ENCODE measurements at places on chromosomes 3 and 15.

GRCh38 chr3:134040066-134040465 lies 10.3 kb upstream of the SLCO2A1 start:
- no peak for DNase-seq

DNA sequence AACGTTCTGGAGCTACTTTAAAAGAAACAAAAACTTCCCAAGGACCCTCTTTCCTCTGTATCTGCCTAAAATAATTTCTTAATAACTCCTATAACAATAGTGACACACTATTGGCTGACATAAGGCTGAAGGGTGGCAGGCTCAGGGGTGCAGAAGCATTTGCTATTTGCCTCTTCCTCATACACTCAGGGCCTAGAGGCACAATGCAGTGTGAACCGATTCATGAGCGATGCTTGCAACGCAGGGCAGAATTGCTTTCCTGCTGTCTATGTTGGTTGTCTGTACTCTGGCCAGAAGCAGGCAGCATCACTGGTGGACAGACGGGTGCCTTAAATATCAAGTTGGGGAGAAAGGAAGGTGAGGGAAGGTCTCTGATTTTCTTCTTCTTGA lies 157.4 kb downstream of the AGBL1 start:
- no peak for DNase-seq

DNA sequence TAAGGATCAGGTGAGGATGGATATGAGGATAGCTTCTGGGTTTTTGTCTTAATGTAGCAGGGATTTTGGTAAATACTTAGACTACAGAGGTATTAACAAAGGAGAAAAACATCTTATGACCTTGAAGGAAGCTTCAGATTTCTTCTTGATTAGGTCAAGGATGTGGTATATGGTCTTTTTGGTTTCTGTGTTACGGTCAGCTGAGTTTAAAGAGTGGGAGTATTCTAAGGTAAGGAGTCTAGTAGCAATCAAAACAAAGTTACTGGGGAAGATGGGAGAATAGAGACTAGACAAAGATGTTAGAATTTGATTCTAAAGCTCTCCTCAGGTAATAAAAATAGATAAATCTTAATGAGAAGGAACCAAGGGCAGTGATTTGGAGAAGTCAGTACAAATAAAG lies 6.2 kb downstream of the HMG20A start:
- no peak for DNase-seq

- DNase-seq = no peak
Measured at GRCh38 chr15:42070279-42070975, 23.9 kb downstream of the PLA2G4D start.

- no peak for DNase-seq
Measured at GRCh38 chr3:152865668-152866245, 30.8 kb downstream of the P2RY1 start.

GRCh38 chr3:152267831-152268554 lies 736 bp upstream of the MBNL1 start:
- DNase-seq = no peak

DNA sequence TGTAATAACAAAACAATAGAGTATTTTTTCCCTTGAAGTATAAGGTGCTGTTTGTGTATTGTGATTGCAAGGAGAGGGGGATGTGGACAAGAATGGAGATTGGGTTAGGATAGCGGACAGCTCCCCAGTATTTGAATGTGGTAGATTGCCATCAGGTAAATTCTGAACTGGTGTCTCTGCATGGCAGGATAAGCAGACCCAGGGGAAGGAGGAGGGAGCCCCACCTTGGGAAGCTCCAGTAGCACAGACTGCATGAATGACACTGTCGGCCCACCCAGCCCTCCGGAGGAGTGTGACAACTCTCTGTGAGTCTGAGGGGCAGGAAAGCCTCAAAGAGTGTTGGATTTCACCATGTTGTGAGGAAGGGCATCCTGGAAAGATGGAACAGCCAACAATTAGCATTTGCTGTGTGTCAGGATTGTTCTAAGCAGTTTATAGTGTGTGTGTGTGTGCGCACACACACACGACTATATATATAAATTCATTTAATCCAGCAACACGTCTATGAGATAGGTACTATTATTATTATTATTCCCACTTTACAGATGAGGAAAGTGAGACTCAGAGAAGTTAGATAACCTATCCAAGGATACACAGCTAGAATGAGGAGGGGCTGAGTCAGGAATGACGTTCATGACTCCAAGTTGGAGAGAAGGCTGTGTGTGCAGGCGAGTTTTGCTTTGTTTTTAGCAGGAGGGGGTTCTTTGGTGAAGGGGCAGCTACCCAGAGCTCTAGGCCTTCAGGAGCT lies 63.4 kb upstream of the LCTL start:
- DNase-seq = no peak

GRCh38 chr15:69530991-69531664 lies 78.5 kb downstream of the RPLP1 start:
- no peak for DNase-seq

GRCh38 chr3:66140743-66141372 lies 79.9 kb upstream of the SLC25A26 start:
- DNase-seq = no peak
